ENCODE measurements at places on chromosomes 16 and 17. TPM values are rescaled to one million over a fixed set of nuclear protein-coding genes. Genes with fewer than 3 reads are reported as not detected.

- H3K36me3 ChIP-seq, result no peaks in the 10 kb centered on the region
- no peaks in the 10 kb centered on the region for H3K27me3 ChIP-seq
- no peak overlapping the region for H3K4me3 ChIP-seq
- no peaks in the 10 kb centered on the region for H3K4me1 ChIP-seq
- no peak overlapping the region for H3K27ac ChIP-seq
Observed at GRCh38 chr17:48228720-48229119, 121.2 kb downstream of the SNX11 start.

DNA sequence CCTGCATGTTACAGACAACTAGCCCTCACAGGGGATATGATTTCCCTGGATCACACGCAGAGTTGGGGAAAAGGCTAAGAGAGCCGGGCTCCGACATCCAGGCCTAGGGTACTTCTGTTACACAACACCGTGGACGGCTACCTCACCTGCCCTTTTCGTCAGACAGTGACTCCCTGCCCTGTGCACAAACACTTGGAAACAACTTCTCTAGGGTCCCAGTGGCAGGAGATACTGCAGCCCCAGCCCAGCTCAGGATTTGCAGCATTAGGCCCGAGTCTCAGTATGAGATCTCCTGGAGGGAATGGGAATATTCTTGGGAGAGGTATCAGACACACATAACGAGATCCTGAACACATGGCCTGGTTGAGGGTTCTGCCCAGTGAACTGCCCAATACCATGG is 8.3 kb downstream of the RUSF1 start:
- peaks cover 37% of the 10 kb centered on the region for H3K4me1 ChIP-seq
- H3K4me3 ChIP-seq, result no peak overlapping the region
- no peaks in the 10 kb centered on the region for H3K27me3 ChIP-seq
- DNase-seq, result no peak

DNA sequence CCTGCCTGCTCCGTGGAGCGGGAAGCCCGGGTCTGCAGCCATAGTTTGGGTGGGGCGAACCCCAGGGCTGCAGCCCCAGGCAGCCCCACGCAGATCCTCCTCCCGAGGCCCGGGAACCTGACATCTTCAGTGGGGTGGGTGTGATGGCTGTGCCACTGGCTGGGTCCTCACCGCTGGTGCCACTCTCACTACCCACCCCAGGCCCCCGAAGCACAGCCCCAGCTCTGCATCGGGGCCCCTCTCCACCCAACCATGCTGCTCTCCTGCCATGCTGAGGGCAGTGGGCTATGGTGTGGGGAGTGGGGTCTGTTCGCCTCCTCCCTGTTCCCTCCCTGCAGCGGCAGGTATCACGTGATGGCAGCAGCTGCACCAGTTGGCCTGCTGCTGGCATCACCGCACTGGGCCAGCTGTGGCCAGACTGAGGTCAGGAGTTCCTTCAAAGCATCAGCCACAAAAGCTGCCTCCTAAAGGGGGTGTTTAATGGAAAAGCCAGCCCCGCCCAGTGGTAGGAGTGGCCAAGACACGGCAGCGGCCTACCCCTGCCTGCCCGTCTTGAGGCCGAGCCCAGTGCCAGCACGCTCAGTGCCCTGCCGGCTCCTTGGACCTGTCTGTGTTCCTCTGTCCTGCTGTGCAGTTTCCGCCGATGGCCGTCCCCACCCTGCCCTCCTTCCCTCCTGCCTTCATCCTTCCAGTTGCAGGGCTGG is 10.8 kb downstream of the KCTD5 start:
- H3K27ac ChIP-seq, result peak overlapping the region; percentile 82
- no peak overlapping the region for H3K4me3 ChIP-seq
- H3K36me3 ChIP-seq, result peaks cover 10% of the 10 kb centered on the region

Gene ZNF750
- total RNA-seq, result 4.8 TPM
